NCI-H1048 (cell line): ENCODE measurements at places on chromosomes 1 and 21.

DNA sequence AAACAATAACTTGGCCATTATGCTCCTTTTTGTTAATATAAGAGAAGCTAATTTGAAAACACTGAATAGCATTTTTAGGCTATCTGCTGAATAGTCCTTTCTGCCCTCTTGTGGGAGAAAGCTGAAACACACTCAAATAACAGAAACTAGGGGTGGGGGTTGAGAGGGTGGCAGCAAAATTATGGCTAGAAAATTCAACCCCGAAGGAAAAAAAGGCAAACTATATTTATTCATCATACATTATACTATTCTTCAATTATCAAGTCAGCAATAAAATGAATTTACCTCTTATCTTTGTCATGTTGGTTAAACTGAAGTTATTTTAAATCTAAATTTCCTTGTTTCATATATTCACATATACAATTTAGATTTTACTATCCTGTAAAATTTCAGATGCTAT, 255.9 kb downstream of the FAF1 start:
- DNase-seq = no peak

DNA sequence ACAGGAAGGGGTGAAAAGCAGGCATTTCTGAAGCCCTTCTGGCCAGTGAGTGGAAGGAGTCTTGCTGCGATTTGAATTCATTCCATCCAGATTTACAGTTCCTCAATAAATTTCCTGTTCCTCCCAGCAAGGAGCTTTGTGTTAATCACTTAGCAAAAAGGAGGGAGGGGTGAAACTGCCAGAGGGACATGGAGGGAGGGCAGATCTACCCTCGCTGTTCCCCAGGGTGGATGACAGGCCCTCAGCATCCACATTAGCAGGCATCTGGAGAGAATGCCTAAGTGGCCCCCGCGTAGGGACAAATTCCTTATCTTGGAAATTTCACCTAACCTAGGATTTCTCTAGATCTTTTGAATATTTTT, 1.2 kb downstream of the ETV3 start:
- no peak for DNase-seq

- no peak for DNase-seq
These were observed 115.9 kb downstream of the HIVEP3 start for GRCh38 chr1:41802532-41803501.

- DNase-seq = no peak
These were observed 552.2 kb upstream of the NCAM2 start for GRCh38 chr21:20445971-20446370.

DNA sequence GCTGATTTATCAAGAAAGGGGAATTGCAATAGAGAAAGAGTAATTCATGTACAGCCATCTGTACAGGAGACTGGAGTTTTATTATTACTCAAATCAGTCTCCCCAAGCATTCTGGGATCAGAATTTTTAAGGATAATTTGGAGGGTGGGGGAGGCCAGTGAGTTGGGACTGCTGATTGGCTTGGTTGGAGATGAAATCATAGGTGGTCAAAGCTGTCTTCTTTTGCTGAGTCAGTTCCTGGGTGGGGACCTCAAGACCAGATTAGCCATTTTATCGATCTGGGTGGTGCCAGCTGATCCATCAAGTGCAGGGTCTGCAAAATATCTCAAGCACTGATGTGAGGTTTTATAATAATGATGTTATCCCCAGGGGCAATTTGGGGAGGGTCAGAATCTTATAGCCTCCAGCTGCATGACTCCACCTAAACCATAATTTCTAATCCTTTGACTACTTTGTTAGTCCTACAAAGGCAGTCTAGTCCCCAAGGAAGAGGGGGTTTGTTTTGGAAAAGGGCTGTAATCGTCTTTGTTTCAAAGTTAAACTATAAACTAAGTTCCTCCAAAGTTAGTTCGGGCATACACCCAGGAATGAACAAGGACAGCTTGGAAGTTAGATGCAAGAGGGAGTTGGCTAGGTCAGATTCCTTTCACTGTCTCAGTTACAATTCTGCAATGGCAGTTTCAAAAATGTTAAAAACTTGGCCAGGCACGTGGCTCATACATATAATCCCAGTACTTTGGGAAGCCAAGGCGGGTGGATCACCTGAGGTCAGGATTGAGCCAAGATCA, 16.9 kb upstream of the RAB3B start:
- no peak for DNase-seq

- DNase-seq = no peak
These were observed 27.4 kb upstream of the KIRREL1 start for GRCh38 chr1:157966031-157966537.
